ENCODE measurements at places on chromosomes 6 and 20.
A peak's percentile ranks its signal among the peaks of the same experiment; 100 is the strongest.

DNA sequence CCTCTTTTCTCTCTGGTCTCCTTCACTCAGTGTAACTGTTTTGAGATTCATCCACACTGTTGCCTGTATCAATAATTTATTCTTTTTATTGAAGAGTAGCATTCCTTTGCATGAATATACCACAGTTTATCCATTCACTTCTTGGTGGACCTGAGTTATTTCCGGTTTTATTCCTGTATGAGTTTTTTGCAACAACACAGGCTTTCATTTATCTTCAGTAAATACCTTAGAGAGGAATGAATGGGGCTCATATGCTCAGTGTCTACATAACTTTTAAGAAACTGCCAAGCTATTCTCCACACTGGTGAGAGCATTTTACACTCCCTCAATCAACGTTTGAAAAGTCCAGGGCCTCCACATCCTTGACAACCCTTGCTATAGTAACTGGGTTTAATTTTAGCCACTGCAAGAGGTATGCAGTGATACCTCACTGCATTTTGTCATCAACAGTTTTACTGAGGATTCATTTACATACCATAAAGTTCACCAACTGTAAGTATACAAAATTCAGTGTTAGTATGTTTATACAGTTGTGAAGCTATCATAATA, 154.6 kb downstream of the PDE10A start:
- no peak for DNase-seq

GRCh38 chr6:135572051-135572450, 74.5 kb upstream of the AHI1 start:
- no peak for DNase-seq

DNA sequence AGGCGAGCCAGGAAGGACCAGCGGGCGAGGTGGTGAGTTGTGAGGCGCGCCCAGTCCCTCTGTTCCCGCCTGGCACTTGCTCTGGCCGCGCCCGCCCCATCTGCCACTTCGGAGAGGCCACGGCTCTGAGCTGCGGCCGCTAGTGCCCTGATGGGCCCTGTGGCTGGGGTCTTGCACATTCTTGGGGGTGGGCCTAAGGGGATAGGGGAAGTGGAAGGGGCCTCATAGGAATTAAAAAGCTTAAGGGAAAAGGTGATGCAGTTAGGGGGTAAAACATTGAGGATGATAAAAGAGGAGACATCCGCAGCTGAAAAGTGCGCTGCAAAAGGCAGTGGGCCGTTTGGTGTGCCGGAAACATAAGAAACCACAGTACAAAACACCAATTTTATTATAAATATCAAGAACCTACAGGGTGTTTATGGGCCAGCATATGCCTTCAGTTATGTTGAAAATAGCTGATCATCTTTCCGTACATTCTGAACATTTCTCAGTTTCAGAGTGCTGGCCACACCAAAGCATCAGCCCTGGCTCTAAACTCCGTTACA, 1.1 kb upstream of the PSMB8 start:
- no peak for DNase-seq

DNA sequence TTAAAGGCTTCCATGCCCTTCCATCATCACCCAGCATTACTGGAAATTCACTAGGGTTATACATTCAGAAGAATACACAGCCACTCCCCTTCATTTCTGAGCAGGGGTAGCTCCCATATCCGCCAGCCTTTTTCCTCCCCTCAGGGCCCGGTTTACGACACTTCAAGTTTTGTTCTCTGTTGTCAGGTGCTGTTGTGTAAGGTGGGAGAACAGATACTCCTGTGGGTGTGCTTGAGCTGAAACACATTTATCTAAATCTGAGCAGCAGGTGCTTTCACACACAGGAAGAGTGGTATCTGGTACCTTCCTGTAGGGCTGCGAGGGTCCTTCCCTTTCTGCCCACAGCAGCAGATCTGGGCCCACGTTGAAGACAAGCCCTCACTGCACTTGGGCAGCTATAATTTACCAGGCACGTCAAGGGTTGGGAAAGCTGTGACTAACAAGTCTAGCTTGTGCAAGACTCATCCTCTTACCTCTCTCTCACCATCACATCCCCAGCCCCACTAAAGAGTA, 215.8 kb upstream of the RREB1 start:
- DNase-seq: no peak

- DNase-seq: no peak
These were observed 41.2 kb downstream of the LRFN2 start for GRCh38 chr6:40545954-40546353.

- no peak for DNase-seq
These were observed 24.4 kb downstream of the CNBD2 start for GRCh38 chr20:35992713-35993335.

- no peak for DNase-seq
These were observed 10.5 kb upstream of the FAM210B start for GRCh38 chr20:56348305-56348693.

DNA sequence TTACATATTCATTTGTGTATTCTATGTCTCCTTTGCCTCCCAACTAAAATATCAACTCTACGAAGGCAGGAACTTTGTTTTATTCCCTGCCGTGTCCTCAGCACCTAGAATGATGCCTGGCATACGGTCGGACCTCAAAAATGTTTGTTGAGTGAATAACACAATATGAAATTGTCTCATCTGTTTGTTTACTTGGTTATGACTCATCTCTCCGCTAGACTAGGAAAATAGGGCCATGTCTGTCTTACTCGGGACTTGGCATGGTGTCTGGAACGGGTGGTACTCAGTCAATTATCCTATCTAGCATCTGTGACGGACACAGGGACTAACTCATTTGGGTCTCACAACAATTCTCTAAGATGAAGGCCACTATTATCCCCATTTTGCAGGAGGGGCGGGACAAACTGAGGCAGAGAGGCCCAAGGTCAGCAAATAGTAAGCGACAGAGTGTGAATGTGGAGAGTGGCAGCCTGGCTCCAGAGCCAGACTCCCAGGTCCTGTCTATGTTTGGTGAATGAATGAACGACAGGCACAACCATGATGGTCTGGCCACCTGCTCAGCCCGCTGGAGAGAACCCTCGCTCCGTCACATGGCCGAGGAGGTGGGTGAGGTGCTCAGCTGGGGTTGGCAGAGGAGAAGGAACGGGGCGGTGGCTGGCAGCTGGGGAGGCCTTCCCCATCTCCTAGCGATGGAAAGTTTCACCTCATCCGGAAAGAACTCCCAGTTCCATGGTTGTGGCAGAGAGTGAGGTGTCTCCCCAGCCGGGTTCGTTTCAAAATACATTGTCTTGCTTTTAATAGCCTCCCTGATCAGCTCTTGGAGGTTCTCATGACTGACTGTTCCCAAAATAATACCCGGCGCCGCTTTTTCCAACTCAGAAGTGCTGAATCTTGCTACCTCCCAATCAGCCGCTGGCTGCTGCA, 27.6 kb upstream of the NFATC2 start:
- no peak for DNase-seq

- DNase-seq: no peak
These were observed 41.9 kb downstream of the SYCP2 start for GRCh38 chr20:59891581-59891980.

GRCh38 chr6:168602576-168602975, 161.6 kb downstream of the SMOC2 start:
- no peak for DNase-seq

DNA sequence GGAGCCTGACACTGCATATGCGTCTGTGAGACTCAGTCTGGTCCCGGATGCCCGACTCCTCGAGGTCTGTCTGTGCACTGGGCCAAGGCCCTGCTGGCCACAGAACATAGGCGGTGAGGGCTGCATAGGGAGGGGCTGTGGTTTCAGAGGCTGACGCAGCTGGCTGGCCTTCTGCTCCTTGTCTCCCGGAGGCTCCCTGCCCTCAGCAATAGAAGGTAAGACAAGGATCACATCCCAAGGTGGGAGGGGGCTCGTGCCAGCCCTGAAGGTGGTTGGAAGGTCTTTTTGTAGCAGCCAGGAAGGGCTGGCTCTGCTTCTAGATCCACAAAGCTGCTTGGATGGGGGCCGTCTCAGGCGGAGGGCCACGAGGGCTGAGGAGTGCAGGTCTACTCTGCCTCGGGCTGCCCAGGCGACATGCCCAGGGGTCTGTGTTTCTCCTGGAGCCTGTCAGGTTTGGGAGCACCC, 239.8 kb upstream of the SULF2 start:
- no peak for DNase-seq

GRCh38 chr20:58492074-58492718, 23.0 kb downstream of the APCDD1L start:
- no peak for DNase-seq

DNA sequence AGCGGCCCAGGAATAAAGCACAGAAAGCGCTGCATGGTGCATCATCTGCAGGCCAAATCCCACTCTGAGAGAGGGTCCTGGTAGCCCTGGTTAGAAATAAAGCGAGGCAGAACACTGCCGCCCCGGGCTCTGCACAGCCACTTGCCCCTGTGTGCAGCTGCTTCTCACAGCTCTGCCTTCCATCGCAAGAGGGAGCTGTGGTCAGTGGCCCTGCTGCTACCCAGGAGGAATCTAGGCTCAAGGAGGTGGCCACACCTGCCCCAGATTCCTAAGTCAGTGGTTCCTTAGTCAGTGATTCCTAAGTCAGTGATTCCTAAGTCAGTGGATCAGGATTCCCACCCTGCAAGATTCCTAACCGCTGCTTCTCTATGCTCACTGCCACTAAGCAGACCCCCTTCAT, 8.8 kb downstream of the CDH4 start:
- DNase-seq: no peak

- DNase-seq: no peak
These were observed 125.6 kb downstream of the CDC5L start for GRCh38 chr6:44512868-44513741.

GRCh38 chr6:144742779-144743178, 457.6 kb downstream of the UTRN start:
- no peak for DNase-seq

- DNase-seq: no peak
These were observed 22.1 kb upstream of the ECI2 start for GRCh38 chr6:4157506-4157905.

DNA sequence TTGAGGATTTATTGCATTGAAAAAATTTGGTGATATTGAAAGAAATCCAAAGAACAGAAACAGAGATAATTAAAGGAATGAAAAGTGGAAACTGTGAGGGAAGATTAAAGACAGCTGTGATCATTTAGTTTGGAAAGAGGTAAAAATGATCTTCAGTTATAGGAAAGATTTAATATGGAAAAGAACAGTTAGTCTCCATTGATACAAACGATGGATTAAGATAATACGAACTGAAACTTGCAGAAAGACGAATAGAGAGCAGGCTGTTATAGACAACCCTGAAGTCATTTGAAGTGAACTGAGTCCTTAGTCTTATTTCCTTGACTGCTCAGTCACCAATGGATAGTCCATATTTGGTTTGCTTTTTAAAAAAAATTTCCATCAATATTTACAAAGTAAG, 360.0 kb downstream of the NKAIN2 start:
- DNase-seq: no peak

DNA sequence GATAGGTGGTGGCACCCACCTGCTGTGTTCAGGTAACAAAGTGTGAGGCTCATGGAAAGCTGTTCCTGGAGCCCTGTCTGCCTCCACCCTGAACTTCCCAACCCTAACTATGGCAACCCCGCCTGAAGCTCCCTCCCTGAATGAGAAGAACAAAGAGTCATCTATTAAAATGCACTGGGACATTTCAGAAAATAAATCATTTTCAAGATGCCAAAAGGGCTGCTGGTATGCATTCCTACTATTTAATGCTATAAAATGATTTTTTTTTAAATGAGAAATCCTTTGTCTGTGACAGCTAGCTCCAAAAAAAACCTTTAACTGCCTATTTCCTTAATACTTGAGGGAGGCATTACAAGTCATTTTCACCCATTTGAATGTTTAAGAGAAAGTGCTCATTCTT, 84.3 kb upstream of the MRPS10 start:
- DNase-seq: no peak

DNA sequence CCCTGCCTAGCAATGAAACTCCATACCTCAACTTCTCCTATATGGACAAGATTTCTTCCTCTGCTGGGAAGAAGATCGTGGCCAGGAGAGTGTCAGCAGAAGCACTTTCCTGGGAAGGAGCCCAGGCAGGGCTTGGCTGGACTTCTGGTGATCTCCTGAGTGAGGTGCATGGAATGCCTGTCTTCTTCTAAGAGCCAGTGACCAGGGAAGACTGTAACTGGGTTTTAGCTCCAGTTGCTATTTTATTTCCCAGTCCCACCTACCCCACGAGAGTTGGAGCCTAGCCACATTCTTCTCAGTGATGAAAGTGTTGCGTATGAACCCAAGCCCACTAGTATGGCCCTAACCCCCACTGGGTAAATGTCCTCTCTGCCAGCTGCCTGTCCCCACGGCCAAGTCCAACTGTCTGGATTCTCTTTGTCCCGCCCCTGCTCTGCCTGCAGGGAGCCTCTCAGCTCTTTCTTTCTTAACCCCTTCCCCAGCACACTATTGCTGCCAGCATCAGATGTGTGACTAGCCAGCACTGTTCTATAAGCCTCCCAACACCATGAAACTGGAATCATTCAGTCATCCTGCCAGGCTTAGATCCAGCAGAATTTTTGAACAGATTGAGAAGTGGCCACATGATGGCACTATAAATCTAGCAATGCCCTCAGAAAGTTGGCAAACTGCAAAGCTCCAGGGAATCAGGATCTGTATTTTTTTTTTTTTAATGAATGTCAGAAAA, 69.8 kb upstream of the FAM184A start:
- no peak for DNase-seq

- DNase-seq: peak; percentile 24
These were observed 31.7 kb upstream of the CCN5 start for GRCh38 chr20:44683263-44684046.

DNA sequence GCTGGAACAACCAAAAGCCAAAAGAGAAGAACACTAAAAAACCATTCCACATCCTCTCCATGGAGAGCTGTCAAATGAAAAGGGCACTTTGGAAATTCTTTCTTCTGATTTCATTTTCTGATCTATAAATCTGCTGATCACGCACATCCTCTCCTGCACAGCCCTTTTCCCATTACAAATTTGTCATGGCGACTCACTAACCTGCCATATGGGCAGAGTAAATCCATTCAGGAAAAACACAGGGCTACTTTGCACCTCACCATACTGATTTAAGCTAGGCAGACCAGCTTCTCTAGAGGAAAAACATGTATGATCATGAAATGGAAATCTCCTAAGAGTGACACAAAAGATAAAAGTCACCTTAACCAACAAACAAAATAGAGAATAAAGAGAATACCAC, 26.0 kb downstream of the TOMM6 start:
- no peak for DNase-seq

GRCh38 chr6:125169058-125169457, 15.5 kb downstream of the TPD52L1 start:
- no peak for DNase-seq

GRCh38 chr20:35145141-35145564, 2.0 kb downstream of the EDEM2 start:
- no peak for DNase-seq

GRCh38 chr6:71114544-71114943, 157.7 kb upstream of the B3GAT2 start:
- no peak for DNase-seq

- DNase-seq: no peak
These were observed 3.7 kb upstream of the CD40 start for GRCh38 chr20:46114449-46114848.

DNA sequence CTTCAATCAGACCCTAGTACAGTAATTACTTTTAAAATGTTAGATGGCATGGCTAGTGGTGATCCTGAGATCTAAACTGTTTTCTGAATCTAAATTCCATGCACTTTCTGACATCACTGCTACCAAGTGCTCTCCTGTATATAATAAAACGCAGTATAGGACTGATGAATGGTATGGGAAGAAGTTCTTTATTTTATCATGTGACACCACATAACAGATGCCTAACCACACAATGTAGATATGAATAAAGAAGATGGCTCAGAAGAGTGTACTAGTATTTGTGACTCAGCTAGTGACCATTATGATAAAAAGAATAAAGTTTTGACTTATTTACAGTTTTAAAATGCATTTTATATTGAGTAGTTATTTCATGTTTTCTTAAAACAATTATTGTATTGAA, 8.5 kb downstream of the NDUFAF4 start:
- DNase-seq: no peak
